Left ventricle myocardium inferior (tissue), 1 donor: ENCODE measurements at places on chromosomes 12 and 14. TPM values are rescaled to one million over a fixed set of nuclear protein-coding genes. Genes with fewer than 3 reads are reported as not detected.

The GAS2L3 gene
- 1.8 TPM for total RNA-seq

DNA sequence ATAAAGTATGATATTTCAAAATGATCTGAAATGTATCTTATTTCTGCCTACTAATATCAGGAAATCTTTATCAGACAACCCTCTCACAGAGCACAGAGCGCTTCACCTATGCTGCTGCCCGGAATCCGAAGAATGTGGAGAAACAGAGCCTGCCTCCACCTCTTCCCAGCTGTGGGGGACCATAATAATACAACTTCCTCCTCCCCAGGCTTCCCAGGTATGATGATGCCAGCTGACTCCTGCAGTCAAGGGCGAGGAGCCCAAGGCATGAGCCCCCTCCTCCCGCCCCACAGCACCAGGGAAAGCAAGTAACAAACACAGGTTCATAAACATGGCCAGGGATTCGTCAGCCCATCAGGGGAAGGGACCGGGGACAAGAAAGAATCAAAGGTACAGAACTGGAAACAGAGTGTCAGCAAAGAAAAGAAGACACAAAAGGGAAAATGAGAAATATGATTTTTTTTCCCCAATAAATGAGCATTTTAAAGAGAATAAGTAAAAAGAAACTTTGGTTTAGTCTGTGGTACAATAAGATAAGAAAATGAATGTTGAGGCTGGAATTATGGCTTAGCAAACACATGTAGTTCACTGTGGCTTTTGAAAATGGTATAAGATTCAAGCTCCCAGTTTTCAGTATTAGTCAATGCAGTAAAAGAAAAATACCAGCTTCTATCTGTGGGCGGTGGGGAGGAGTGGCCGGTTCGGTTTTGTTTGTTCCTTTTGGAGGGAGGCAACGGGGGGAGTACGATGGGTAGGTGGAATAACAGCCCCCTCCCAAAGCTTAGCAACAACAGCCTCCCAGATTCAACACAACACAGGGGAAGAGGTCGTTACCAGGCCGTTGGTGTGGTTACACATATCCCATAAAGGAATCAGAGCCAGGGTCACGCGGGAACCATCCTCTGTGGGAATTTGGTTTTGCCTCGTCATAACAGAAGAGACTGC lies 68.3 kb downstream of the SETD3 start:
- DNase-seq: no peak

GRCh38 chr12:115172521-115172920 lies 488.5 kb upstream of the TBX3 start:
- no peak for DNase-seq

DNA sequence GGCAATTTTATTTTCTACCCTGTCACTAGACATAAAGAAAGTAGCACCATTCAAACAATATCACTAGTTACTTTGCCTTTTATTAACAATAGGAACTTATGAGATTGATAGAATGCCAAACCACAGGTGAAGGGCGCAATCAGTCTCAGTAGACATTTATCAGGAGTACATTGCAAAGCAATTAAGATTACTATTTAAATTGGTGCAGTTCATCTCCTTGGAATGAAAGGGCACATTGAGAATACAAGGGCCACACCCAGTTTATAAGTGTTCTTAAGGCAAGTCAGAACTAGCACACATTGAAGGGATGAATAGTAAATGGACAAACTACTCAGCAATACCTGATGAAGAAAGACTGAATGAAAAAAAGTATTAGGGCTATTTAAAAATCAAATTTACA lies 601.4 kb downstream of the C12orf50 start:
- no peak for DNase-seq

- DNase-seq: no peak
Measured at GRCh38 chr14:36083317-36083716, 93.2 kb downstream of the PTCSC3 start.

DNA sequence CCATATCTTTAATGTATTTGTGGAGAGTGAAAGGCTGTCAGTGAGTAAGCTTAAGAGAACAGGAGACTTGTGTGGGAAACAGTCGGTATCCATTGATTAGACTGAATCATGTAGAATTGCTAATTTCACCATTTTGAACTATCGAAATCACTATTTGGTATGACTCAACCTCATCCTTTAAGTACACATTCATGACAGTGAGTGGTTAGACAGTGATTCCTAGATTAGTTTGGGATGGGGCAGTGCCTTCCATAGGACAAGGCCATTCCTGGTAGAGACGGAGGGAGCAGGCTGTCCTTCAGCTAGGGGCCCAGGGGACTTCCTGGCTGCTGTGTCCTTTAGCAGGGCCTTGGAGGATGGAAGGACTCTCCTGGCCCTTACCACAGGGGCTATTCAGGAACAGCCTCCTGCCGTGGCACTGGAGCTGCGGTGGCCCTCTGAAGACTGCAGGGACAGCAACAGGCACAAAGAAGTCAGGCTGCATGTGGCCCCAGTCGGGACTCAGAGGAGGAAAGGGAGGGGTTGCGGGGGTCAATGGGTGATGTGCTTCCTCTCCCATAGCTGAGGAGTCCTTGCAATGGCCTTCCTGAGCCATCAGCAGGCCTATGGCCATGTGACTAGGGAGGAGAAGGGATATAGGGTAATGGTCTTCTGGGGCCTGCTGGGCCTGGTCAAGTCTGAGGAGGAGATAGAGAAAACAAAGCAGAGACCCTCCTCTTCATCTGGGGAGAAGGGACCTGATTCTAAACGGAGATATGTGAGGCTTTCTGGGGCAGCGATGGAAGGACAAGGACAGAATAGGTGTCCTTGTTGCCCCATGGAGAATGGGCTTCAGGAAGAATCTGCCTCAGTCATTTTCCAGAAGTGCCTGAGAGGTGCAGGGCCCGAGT lies 11.2 kb downstream of the SERPINA1 start:
- no peak for DNase-seq

DNA sequence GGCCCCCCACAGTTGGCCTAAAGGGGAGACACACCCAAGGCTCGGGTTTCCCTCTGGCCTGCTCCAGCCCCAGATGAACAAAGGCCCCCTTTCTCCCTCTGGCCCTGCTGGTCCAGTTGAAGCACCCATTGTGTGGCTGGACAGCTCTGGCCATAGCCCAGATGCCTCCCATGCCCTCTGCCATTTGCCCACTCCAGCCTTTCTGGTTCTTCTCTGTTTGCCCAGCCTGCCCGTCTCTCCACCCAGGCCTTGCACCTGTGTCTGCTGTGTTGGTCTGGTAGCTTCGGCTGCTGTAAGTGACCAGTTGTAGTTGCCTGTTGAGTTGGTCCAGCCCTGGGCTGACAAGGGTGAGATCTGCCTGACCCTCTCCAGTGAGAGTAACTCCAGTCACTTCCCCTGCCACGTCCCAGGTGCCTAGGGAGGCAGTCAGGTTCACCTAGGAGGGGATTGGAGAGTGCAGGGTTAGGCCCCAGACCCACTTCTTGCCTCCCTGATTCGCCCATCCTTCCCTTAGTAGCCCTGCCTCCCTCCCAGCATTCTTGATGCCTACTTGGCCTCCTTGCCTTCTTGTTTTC lies 3.0 kb downstream of the B4GALNT1 start:
- DNase-seq: no peak

- no peak for DNase-seq
Measured at GRCh38 chr14:39109893-39110715, 4.0 kb upstream of the GEMIN2 start.

DNA sequence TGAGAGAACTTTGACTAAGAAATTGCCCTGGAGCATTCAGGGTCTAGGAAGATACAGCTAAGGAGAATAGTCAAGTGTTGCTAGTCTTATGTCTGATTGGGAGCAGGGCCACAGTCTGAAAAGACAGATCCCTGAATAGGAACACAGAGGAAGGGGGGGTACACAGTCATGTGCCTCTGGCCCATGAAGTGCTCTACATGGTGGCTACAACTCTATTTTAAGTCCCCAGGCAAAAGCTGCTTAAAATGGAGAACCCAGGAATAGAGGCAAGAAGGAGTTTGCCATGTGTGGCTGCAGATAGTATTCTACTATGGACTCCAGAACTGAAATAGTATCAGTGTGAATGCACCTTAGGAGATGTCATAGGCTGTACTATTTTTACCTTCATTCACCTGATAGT lies 118.0 kb upstream of the NPAS3 start:
- peak; percentile 33 for DNase-seq

- DNase-seq: peak; percentile 68
Measured at GRCh38 chr12:105083551-105084105, 630 bp downstream of the ALDH1L2 start.

- DNase-seq: no peak
Measured at GRCh38 chr12:30416631-30417030, 279.0 kb downstream of the IPO8 start.

GRCh38 chr12:49796606-49797448 lies 31.4 kb downstream of the NCKAP5L start:
- DNase-seq: no peak

DNA sequence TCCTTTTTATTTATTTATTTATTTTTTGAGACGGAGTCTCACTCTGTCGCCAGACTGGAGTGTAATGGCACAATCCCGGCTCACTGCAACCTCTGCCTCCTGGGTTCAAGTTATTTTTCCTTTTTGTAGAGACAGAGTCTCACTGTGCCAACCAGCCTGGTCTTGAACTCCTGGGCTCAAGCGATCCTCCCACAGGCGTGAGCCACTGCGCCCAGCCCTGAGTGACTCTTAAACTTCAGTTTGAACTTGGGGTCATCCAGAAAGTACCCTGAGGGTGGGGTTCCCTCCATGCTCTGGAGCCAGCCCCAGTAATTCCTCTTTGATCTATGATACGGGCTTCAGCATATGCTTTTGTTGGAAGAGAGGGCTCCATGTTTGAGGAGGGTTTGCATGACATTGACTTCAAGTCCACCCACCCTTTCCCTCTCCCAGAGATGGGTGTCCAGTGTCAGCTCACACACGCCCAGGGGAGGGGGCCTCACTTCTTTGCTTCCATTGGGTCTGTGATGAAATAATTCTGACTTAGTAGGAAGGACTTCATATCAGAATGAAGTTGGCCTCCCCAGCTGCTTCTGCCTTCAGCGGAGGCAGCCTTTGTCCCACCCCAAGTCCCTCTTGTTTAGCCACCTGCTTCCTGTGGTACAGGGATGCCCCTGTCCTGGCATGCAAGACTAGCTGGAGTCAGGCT lies 11.9 kb downstream of the SDS start:
- DNase-seq: no peak

DNA sequence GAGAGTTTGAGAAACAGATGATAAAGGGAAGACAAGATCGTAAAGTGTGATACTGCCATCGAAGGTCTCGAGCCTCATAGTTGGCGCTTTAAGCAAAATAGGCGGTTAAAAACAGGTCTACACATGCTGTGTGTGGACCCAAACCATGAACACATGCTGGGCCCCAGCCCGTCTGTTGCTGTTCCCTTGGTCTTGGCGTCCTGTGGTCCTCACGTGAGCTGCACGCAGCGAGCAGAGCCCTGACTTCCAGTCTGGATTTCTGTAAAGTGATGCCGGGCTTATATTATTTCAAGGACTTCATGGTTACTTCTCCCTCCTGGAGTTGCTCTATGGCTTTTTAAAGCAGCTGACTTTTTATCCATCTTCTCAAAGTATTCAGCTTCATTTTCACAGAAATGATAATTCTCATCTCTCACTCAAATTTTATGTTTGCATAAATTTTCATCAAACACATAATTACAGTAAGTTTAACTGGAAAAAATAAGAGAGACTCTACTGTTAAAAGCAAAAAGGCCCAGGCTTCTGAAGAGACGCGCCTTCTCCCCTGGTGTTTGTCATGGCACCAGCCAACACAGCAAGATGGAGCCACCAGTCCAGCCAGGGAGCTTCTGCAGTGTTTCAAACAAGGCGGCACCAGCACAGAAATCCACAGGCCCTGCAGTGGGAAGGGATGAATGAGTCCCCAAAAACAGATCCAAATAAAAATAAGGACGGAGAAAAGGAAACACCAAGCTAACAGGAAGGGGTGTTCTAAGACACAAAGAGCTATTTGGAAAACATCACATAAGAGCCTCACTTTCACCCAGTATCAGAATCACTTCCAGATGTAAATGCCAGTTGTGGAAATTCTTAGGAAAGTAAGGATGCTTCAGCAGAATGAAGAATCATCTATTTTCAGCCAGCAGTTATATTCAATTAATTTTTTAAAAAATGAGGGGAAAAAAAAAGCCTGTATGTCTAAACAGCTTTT lies 24.9 kb downstream of the SFSWAP start:
- DNase-seq: no peak

DNA sequence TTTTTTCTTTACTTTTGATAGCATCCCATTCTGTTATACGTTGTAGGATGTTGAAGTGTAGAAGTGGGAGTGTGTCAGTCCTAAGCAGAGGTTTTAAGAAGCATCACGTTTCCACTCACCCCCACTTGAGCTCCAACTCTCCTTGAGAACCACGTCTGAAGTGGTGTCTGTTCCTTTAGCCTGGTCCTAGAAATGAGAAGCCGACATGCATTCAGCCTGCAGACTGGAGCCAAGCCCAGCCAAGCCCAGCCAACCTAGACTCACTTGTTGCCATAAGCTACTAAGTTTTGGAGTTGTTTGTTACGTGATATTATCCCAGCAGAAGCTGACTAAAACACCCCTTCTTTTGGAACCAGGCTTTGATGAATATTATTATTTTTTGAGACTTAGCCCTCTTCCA lies 4.4 kb upstream of the ELK3 start:
- no peak for DNase-seq

- peak; percentile 64 for DNase-seq
Measured at GRCh38 chr14:53509276-53510244, 356.4 kb upstream of the DDHD1 start.

DNA sequence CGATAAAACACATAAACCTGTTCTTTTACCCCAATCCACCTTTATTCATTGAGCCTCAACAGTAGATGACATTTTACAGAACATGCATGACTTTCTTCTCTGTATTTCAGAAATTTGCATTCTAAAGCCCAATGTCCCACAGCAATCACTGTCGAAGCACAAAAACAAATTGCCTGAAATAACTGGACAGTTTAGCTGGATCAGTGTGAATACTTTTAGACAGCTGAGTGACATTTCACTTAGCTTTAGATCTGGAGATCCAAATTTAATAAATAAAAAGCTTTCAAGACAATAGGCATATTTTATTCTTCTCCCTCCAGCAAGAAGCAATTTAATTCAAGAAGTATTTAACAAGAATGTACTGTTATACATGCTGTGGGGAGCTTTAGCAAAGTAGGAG lies 109.1 kb upstream of the FSCB start:
- no peak for DNase-seq

GRCh38 chr12:57237596-57237931 lies 8.1 kb downstream of the SHMT2 start:
- no peak for DNase-seq

DNA sequence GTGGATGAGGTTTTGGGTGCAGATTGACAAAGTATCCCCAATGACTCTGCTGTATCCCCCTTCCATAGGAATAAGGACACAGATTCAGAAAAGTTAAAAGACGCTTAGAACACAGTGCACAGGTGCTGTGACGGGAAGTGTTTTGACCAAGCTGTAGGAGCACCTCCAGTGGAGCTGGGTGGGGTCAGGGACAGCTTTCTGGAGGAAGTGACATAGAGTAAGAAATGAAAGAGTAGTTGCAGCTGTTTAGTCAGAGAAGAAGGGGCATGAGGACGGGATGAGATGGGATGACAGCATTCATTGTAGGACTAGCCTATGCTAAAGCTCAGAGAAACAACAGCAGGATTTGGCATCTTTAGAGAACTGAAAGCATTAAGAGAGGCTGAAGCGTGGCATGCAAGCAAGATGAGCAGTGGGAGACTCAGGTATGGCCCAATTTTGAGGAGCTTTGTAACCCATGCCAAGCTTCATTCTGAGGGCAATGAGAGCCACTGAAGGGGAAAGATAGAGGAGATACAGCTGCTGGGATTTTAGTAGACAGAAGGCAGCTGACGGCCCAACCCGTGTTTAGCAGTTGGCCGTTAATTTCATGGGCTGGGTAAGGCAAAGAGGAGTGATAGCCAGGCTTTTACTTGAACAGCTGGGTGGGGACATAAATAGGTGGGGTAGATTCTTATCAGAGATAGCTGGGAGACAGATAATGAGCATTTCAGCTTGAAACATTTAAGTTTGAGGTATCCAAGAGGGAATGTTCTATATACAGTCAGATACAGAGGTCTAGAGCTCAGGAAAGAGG lies 131.8 kb upstream of the KRAS start:
- no peak for DNase-seq
